ENCODE measurements at places on chromosomes 7 and 10. TPM values are rescaled to one million over a fixed set of nuclear protein-coding genes. Genes with fewer than 3 reads are reported as not detected.

NUTM2D gene
- 3.0 TPM for total RNA-seq

EPO gene
- total RNA-seq, result not detected

GRCh38 chr10:37754538-37755323 is 102.7 kb downstream of the ZNF248 start:
- DNase-seq, result no peak

PAX2 gene
- not detected for total RNA-seq

DNA sequence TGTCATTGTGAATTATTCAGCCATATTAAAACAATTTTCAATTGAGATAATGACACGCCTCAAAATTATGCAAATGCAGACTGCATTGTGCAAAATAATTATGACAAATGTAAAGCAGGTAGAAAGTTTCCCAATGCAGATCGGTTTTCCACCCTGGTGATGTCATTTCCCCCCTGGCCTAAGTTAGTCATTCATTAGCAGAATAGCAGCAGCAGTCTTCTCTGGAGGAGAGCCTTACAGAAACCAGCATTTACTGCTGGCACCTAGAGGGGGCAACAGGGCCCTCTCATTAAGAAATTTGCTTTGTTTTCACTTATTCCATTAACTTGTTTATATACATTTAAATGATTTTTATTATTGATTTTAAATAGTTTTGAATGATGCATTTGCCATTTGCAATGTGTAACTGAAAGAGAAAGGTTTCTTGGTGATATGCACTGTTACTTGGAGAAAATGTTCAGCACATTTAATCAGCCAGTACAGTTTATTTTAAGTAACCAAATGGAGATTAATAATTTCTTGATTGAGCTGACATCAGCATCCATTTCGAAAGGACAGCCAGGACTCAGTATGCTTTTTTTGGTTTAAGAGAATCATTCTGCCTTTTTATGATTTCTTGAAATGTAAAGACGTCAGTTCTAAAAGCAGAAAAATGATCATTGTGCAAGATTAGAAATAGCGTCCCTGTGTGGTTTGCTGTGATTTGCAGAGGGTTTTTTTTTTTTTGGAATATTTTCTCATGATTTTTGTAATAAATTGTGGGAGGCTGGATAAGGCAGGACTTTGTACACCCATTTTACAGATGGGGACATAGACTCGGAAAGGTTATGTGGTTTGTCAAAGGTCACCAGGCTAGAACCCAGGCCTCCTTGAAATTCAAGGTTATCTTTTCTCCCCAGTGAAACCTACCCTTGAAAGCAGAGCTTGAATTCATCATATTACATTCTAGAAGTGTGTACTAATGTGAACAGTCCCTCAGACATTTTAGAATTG is 3.5 kb downstream of the ARID5B start:
- peak; percentile 46 for DNase-seq

HMX2 gene
- not detected for total RNA-seq

ARL5B gene
- 19.3 TPM for total RNA-seq

GRCh38 chr10:51629934-51630639 is 69.3 kb downstream of the CSTF2T start:
- no peak for DNase-seq

FUOM gene
- total RNA-seq, result 11.2 TPM

DNA sequence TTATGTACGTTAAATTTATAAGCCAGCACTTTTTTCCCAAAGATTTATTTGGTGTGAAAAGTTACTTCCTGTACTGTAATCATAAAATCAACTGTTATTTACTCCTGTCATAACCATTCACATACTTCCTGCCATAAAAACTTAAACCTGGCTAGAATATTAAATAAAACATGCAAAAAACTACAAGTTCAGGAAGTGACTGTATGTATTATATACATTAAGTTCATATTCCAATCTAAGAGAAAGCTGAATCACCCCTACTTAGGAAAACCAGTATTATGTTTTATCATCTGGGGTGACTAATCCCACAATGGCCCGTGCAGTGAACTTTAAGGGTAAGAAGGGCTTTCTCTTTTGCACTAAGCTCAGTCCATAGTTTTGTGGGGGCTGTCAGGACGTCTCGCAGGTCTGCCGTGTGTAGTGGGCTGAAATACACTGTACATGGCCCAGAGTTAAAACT is 183.7 kb upstream of the KLF14 start:
- DNase-seq, result no peak

Measured in activated CD4-positive, alpha-beta memory T cell treated with anti-CD3 and anti-CD28 coated beads, Interleukin-2, amount 10 ng/mL, durations not matched to agents 7 days and 5 days (primary cell).